ENCODE measurements at places on chromosomes 4 and X.

DNA sequence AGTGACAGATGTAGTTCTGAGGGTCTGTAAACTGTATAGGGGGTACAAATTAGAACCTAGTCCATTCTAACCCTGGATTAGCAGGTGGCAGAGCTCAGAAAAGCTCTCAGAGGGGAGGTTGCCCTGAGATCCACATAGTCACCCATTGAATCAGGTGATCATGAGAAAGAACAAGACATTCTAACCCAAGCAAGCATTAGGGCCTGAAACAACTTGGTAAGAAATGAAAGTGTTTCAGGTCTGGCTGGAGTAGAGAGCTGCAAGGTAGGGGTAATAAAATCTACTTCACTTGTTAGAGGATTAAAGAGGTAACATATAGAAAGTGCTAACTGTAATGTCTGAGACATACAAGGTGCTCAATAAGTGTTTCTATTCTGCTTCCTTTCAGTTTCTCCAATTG is 8.8 kb upstream of the BMP2K start:
- DNase-seq: no peak

GRCh38 chrX:103453655-103454054 is 65.6 kb downstream of the RAB40A start:
- DNase-seq: peak; percentile 83

- peak; percentile 77 for DNase-seq
Measured at GRCh38 chrX:2370456-2370855, 130.3 kb downstream of the DHRSX start.

DNA sequence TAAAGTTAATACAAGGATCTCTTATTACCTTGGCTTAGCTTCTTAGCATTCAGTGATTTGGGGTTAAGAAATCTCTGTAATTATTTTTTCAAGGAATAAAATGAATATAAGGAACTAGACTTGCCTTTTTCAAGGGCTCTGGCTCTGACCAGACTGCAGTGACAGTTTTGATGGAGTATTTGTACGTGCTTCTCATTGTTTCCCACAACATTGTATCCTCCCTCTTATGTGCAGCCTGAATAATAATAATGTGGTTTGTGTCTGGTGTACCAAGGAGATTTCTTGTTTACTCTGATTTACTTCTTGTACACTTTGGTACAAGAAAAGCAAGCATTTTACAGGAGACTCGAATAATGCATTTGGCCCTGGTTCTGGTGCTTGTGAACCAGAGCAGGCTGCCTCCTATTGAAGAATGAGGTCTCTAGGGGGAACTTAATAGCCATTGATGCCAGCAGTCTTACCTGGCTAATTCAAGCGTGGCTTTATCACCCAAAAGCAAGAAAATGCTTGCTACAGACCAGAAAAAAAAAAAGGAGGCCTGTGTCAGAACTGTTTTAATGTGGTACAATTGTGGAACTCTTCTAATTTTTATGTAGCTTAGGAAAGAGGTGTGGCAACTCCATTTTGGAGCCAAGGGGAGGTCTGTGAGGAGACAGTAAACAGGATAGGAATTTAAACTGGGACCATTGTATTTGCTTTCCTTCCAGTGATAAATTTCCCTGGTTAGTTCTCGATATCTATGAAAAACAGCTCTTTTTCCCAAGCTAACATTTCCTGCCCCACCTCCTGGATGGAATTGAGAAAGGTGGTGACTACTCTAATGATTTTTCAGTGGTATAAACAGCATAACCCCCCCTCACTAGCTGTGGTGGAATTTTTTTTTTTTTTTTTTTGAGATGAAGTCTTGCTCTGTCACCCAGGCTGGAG is 5.6 kb downstream of the OTC start:
- DNase-seq: no peak

- DNase-seq: no peak
Measured at GRCh38 chr4:95979961-95980876, 140.3 kb downstream of the PDHA2 start.

DNA sequence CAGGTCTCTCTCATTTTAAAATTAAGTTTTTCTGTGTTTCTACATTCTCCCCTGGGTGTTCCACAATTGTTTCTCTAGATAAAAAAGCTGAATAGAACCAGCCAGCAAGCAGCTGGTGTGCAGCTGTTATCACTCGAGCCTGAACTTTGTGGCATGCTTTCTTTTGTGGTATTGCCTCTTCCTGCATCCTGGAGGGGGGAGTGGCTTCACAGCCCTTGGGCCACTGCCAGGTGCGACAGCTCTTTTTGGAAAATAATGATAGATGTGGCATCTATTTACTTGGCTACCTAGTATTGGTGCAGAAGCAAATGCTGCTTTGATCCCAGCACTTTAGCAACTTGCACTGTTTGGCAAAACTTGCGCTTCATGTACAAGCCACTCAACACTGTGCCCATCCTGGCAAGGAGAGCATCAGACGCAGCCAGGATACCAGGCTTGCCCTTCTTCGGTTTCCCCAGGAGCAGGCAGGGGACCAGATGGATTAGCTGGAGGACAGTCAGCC is 69.4 kb downstream of the HMGB2 start:
- peak; percentile 77 for DNase-seq

DNA sequence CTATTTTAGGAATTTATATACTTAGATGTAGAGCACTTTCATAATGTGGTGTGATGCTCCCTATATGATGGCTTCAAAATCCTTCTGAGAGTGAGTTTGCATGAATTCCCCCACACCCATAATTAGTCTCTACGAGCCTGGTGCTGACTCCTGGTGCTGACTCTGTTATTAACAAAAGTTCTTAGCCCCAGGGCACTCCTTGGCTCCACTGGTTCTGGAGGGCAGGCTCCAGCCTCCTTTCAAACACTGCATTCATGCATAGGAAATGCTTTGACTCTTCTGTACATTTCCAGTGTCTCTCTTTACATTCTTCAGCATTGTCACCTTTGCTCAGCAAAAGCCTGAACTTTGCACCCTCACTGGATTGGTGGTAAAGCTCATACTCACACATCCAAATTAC is 64.0 kb downstream of the LNX1 start:
- DNase-seq: no peak

DNA sequence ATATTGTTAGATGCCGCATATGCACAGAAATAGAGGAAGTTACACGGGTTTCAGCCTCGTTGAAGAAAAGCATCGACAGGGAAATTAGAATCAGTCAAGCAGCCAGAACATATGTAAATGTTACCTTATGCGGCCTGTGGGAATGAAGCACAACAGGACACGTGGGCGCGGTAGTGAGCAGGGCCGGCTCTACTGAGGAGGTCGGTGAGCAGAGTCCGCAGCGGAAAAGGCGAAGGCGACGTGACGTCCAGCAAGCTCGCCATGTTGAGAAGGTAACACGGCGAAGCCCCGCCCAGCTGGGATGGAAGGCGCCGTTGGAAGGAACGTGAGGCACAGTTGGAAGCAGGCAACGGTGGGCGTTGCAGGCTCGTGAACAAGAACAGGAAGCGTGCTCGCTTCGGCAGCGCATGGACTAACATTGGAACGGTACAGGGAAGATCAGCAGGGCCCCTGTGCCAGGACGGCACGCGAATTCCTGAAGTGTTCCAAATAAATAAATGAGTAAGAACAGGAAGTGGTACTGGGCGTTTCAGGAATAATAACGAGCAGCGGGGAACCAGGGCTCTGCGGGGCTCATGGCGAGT is 54.6 kb downstream of the MTNR1A start:
- no peak for DNase-seq

- peak; percentile 31 for DNase-seq
Measured at GRCh38 chrX:118536687-118537461, 41.3 kb downstream of the DOCK11 start.

GRCh38 chr4:102281171-102281839 is 64.0 kb downstream of the SLC39A8 start:
- no peak for DNase-seq

- DNase-seq: peak; percentile 71
Measured at GRCh38 chrX:155027509-155028066, 944 bp downstream of the FUNDC2 start.

- peak; percentile 6 for DNase-seq
Measured at GRCh38 chr4:92303621-92304027, at the start of gene GRID2. Gene GRID2, plus strand, starts transcription at chr4:92303966.

DNA sequence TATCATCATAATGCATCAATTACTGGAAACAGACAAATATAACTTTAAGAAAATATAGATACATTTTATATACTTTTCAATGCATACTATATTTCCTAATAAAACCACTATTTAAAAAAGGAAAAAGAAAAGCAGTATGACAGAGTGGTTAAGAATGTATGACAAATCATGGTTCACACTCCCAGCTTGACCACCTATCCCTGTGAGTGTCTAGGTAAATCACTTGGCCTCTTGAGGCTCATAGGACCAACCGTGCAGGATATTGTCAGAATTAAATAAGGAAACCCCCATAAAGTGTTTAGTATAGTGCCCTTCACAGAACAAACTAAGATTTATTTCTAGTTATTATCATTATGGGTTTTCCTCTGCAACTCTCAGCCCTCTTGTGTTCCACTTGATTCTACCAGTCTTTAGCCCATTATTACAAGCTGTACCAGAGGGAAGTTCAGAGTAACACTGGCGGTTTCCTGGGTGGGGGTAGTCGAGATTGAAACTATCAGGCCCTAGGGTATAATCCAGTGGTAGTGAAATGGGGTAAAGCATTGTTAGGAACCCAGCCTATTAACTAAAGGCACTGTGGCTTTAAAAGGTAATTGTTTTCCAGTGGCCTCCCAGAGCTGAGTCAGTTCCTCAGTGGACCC is 55.5 kb upstream of the PAK3 start:
- peak; percentile 75 for DNase-seq

- no peak for DNase-seq
Measured at GRCh38 chrX:54885740-54886139, 34.9 kb upstream of the TRO start.

DNA sequence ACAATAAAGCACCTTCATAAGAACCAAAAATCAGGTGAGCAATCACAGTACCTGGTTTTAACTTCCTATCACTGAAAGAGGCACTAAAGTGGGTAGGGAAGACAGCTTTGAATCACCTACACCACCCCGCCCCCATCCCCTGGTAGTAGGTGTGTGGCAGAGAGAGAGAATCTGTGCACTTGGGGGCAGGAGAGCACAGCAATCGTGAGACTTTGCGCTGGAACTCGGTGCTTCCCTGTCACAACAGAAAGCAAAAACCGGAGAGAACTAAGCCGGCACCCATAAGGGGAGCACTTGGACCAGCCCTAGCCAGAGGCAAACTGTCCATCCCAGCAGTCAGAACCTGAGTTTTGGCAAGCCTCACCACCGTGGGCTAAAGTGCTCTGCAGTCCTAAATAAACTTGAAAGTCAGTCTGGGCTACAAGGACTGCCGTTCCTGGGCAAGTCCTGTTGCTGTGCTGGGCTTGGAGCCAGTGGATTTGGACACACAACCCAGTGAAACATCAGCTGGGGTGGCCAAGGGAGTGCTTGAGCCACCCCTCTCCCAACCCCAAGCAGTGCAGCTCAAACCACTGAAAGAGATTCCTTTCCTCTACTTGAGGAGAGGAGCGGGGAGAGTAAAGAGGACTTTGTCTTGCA is 32.1 kb downstream of the NDUFB11 start:
- peak; percentile 2 for DNase-seq

GRCh38 chrX:8405631-8406030 is 59.0 kb upstream of the VCX3B start:
- peak; percentile 51 for DNase-seq

GRCh38 chrX:71315917-71316316 is 14.4 kb downstream of the ITGB1BP2 start:
- DNase-seq: peak; percentile 83

- DNase-seq: no peak
Measured at GRCh38 chr4:176593943-176594342, 198.8 kb downstream of the VEGFC start.

DNA sequence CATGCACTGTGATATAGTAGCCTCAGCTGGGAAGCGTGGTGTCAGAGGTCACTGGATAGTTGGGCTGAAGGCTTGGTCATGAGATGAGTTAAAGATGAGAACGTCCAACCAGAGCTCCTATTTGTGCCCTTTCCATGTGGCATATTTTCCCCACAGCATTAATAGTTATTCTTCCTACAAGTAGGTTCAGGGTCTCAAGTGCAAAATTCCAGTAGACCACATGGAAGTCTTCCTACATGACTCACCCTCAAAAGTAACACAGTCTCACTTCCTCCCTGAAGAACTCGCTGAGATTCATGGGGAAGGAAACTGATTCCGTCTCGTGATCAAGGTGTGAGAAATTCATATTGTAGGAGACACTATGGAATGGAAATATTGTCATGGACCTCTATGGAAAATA is 1212.5 kb upstream of the PRKX start:
- DNase-seq: peak; percentile 34

DNA sequence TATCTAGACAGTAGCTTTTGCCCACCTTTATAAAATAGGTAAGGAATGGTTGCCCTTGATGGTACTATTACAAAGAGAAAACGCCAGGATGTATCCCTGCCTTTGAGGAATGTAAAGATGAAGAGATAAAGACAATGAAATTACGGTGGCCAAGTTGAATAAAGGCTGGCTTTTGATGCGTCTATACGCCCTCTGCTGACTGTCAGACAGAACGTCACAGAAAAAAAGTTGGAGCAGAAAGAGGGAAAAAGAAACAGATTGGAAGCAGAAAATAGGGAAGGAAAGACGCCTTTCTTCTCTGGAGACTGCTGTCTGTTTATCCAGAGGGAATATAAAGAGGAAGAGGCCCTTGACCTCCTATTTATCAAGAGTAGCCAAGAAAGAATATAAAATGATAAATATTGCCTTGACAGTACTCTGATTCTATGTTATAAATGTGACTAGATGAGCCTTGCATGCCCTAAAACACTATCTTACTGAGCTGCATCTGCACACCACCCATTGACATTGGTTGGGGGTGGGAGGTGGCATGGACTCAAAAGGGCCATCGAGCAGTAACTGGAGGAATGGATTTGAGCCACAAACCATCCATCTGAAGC is 30.6 kb downstream of the PCDH19 start:
- DNase-seq: peak; percentile 0

DNA sequence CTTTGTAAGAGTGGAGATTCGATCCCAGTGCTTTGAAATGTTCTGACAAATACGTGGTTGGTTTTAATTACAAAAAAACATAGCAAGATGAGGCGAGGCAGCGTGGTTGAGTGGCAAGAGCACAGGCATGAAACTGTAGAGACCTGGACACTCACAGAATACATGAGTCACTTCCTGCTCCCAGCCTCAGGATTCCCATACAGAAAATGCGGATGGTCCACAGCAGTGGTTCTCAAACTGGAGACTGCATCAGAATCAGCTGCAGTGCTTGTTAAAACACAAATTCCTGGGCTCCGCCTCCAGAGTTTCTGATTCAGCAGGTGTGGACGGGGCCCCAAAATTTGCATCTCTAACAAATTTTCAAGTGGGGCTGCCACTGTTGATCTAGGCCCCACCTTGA is 10.1 kb downstream of the OTOP1 start:
- DNase-seq: peak; percentile 41

- DNase-seq: peak; percentile 10
Measured at GRCh38 chr4:151957153-151957552, 196.3 kb upstream of the GATB start.

GRCh38 chr4:121950212-121950679 is 1.6 kb downstream of the TRPC3 start:
- peak; percentile 36 for DNase-seq

GRCh38 chr4:154332681-154333421 is 158.7 kb downstream of the DCHS2 start:
- DNase-seq: no peak

- DNase-seq: peak; percentile 14
Measured at GRCh38 chr4:183722731-183723560, 63.9 kb downstream of the TRAPPC11 start.
